Cerebellar cortex (tissue), 1 donor: ENCODE measurements at places on chromosomes 2 and 18.

DNA sequence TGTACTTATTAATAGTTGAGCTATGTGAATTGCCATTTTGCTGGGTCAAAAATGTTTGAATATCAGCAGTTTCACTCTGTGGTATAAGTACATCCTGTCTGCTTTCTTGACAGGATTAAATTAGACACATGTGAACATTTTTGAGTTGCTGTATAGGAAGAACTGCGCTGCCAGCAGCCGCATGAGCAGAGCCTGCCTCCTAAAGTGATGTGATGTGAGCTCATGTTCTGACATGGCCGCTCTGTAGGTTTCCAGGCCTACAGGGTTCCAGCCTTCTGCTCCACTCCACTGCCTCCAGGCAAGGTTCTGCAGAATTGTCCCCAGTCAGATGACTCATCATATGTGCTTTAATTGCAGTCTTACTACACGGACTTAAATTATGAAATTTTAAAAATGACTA, 119.7 kb upstream of the NFATC1 start:
- no peak for DNase-seq

DNA sequence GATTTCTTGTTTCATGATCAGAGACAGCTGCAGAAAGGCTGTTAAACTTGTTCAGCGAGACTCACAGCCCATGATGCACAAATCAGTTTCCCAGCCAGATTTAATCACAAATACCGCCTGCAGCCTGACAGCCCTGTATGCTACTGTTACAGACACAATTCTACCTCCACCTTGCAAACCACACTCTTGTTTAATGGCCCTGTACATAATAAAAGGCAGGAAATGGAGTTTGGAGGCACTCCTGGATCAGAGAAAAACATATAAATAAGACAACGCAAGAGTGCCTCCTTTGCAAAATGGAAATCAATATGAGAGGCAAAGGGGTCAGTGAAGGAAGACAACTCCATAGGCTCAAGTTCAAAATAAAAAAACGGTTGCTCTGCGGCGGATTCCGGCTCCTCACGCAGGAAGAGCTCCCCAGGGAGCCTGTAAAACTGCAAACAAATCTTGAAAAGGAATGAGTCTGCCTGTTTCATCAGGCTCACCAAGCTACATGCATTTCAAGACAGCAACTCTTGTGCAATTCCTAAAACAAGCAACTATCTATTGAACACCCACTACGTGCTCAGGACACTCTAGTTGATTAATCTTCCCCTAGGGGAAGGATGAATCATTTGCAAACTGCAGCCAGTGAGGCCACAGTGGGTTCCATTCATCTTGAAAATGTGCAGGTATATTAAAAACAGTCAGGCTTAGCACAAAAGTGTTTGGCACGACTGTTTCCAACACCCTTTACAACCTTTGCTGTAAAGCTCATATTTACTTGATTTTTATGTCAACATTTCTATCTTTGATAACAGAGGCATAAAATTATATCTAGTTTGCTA, 37.5 kb downstream of the TBC1D8 start:
- DNase-seq = no peak

DNA sequence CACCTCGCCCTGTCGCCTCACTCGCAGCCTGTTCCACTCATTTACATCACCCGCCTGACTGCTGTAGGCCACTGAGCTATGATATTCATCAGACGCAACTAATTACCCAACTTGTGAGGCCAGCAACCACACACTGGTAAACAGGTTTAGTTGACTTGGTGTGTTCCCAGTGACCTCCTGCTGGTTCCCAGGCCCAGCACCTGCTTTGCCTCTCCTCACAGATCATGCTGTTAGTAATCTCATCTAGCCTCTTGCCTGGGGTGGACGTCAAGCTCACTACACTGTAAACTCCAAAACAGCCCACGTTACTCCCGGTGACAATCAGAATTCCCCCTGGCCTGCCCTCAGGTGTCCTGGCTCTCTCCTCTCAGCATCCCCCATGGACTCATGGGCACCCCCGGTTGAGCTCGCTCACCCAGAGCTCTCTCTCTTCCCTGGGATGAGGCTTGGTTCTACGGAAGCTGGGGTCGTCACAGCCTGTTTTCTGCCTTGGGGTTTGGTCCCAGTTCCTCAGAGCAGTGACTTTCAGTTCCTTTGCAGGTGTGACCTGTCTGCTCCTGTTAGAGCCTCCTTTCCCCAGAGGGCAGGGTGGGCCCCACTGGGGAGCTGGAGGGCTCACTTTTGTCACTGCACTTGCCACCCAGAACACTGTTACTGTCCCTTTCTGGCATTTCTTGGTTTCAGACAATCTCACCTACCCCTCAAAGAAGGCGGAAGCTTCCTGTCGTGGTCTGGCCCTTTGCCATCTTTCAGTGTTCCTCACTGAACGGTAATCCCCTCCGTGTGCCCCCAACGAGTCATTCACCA, 40.3 kb downstream of the INPP5D start:
- no peak for DNase-seq

DNA sequence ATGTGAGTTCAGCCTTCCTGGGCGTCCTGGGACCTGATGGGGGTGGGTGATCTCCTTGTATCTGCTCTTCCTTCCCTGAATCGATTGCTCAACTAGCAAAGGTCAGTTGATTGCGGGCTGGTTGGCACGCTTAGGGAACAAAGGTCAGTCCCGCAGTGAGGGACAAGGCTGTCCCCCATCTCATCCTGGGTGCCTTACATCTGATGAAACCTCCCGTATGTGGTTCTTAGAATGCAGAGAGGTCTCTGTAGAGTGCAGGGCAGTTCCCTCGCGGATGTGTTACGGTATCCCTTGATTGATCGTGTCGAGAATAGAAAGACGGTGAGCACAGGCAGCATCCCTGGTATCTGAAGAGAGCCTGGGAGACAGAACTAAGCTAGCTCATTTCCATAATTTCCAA, 56.4 kb upstream of the RBM44 start:
- DNase-seq = no peak

DNA sequence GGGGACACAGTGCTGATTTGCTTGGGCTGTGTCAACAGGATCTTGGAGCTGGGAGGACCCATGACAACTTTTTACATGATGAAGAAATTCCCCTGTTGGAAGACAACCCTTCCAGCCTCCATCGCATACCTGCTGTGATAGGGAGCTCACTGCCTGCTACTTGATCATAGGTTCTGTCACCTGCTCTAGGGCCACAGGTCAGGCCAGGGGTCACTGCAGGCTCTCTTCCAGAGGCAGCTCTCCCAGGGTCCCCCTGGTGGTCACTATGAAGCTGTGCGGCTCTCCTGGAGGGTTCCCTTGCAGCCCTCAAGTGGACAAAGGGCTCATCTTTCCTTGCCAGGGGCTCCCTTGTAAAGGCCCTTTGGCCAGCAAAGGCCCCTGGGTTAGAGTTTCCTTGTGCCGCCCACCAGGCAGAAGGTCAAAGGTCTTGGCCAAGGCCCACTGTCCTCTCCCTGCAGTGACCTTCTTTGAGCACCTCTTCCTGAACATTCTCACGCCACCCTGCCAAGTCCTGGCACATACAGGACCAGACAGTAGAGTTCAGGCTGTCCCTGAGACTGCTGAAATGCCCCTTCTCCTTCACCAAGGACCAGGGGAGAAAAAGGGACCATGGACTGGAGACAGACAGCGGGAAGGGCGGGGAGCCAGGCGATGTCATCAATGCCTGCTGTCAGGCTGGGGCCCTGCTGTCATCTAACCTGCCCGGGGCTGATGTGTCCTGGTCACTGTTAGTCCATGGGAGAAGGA, 345.1 kb downstream of the DYSF start:
- DNase-seq = no peak

DNA sequence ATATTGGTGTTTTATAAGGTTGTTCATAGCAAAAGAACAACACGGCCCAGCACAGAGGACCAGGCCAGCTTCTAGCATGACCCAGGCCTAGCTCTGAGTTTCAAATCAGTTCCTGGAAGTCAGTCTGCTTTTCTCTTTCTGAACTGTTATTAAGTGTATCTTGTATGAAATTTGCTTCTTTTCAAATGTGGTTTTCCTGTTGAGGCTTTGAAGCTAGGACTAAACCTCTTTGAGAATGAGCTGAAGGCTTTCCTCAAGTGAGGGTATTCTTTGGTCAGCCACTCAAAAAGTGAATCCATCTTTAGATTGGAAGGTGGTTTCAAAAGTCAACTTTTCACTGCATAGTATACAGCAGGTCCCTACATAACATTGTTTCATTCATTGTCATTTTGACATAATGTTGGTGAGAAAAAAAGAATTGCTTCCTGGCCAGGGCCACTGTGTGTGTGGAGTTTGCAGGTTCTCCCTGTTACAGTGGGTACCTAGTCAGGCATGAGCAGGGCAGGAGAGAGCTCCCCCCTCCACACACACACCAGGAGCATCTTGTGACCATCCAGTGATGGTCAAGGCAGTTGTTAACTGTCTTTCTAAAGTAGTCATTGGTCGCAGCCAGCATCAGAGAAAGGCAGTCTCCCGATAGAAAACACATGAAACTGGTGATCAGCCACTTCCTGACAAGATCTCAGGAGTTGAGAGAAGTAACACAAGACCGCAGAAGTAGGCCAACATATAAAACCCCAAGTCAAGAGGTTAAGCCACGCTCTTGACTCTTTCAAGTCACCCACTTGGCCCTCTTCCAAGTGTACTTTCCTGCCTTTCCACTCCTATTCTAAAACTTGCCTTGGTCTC, 6.7 kb upstream of the ACAA2 start:
- no peak for DNase-seq

- no peak for DNase-seq
These were observed 76.4 kb downstream of the HDAC4 start for GRCh38 chr2:239324456-239324855.

DNA sequence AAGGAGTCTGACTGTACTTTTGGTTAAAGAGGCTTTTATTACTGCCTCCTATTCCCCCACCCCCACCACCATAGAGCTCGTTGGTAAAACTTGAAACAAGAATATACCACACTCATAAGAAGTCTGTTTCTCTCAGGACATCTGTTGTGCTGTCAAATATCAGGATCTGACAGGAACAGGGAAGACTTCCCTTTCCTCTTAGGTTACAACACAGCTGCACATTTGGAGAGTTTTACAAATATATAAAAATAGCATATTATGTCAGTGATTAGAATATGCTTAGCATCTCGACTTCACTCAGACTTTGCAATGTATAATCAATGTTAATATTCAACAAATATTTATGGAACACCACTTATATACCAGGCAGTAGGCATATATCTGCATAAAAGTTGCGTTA, 439.6 kb upstream of the REG3G start:
- no peak for DNase-seq

DNA sequence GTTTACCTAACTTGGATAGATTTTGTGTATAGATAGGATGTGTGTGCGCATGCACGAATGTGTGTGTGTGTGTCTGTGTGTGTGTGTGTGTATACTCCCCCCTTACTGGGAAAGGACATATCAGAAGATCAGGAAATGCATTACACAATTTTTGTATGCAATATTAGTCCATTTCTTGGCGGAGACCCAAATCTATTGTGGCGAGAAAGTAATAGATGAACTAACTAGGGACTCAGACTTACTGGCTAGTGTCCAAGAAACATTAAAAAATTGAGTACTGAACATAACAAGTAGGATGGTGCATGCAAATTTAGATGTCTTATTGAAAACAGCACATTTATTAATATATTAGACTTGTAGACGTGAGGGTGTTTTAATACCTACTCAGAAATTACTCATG, 1036.5 kb upstream of the FANCL start:
- DNase-seq = no peak

DNA sequence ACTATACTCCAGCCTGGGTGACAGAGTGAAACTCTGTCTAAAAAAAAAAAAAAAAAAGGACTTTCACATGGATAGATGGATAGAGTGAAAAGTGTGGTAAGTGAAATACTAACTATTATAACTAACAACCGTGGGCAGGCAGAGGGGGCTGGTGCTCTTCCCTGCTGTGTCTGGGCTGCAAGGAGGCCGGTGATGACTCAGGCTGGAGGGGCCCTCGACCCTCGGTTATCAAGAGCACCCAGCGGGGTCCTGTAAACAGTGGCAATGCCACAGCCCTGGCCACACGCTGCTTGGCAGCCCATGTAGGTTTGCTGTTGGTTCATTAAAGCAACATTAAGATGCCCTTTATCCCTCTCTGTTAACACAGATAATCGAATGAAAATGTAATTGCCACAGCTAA, 184.8 kb upstream of the RAB12 start:
- DNase-seq = no peak

DNA sequence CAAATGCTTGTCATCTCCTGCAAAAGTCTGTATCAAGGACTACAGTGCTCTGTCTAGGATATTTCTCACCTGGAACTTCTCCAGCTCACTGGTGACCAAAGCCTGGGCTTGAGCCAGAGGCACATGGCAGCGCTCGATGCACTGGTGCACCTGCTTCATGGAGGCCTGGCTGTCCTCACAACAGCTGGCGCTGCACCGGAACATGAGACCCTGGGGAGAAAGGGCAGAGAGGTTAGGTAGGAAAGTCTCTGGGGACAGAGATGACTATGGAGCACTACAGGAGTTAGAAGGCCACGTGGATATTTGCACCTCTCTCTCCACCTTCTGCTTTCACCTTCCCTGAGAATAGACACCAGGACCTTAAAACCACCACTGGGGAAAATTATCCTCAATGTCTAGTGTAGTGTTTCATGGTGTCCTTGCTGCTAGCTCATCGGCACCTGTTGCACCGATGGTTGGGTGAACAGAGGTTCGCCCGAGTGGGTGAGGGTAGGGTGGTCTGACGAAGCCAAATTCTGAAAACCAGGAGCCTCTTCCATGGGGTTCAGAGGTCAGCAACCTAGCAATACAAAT, 1.0 kb downstream of the FAM136A start:
- no peak for DNase-seq

DNA sequence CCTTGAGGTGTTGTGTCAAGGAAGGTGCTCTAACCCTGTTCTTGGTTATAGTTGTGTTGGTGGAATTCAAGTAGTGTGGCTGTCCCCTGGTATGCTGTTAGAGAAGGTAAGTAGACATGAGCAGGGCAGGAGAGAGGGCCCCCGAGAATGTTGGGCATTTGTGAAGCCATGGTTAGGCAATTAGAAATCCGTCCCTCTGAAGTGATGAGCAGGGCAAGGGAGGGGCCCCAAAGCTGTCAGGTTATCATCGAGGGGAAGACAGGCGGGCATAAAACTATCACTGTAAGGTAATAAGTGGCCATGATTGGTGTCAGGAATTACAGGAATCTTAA, 5.2 kb downstream of the XRCC5 start:
- DNase-seq = no peak

DNA sequence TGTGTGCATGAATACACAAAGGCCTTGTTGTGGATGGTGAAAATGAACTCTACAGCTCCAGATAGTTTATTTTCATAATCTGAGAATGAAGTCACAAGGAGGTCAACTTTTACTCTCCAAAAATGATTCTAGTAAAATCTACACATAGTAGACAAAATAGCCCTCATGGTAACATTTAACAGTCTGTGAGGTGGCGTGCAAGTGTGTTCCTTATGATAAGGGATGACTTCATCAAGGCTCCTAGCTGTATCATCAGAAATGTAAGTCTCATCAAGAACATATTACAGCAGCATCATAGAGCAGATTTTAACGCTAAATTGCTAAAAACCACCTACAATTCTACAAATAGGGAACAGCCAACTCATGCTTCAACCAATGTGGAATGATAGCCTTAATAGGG, 72.3 kb upstream of the RIOK3 start:
- DNase-seq = no peak

- DNase-seq = no peak
These were observed 1103.6 kb downstream of the LRP1B start for GRCh38 chr2:141027221-141027620.

GRCh38 chr2:238285653-238286082, 2.7 kb downstream of the PER2 start:
- peak; percentile 26 for DNase-seq
